ENCODE measurements at places on chromosomes 4 and X. TPM values are rescaled to one million over a fixed set of nuclear protein-coding genes. Genes with fewer than 3 reads are reported as not detected.

ESX1 gene
- not detected for total RNA-seq

PRR32 gene
- total RNA-seq, result not detected

SHOX gene
- total RNA-seq, result not detected

CLGN gene
- not detected for total RNA-seq

SPP1 gene
- 157 TPM for total RNA-seq

SSX2B gene
- not detected for total RNA-seq

RAB40A gene
- total RNA-seq, result 0.19 TPM

REPS2 gene
- 4.8 TPM for total RNA-seq

NONO gene
- 274 TPM for total RNA-seq

SRPX2 gene
- total RNA-seq, result 1.8 TPM

OFD1 gene
- 61.4 TPM for total RNA-seq

CENPVL2 gene
- total RNA-seq, result not detected

NOX1 gene
- total RNA-seq, result not detected

GK gene
- total RNA-seq, result 21.6 TPM

SRPX gene
- 58.7 TPM for total RNA-seq

CSAG1 gene
- total RNA-seq, result not detected

PAGE2 gene
- not detected for total RNA-seq

CNGA1 gene
- total RNA-seq, result 0.12 TPM

GPR34 gene
- not detected for total RNA-seq

ENAM gene
- not detected for total RNA-seq

Data from mammary epithelial cell (primary cell).